ENCODE measurements at places on chromosomes 13 and 19.

DNA sequence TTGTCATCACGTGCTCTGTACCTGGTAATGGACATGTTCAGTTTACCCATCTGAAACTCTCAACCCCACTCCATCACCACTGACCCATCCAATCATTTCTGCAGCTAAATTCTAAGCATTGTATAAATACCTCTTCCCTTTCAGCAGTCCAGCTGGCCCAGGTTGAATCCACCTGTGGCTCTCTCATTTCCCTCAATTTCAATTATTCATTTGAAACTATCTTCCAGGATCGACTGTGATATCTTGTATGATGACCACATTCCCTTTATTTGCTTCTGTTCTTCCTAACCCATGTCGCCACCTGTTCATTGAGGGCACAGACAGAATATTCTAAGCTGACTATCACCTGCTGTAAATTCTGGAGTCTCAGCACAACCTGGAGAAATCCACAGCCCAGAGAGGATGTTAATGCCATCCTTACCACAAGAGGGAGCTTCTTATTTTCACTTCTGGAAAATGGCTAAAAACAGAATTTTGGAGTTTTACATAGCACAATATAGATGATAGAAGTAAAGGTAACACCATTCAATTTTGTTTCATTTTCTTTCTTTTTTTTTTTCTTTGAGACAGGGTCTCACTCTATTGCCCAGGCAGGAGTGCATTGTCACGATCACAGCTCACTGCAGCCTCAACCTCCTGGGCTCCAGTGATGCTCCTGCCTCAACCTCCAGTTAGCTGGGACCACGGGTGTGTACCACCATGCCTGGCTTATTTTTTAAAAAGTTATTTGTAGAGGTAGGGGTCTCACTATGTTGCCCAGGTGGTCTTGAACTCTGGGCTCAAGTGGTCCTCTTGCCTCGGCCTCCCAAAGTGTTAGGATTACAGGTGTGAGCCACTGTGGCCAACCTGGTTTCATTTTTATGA, 38.6 kb downstream of the ZNF823 start:
- DNase-seq, result peak; percentile 1

- DNase-seq, result no peak
Observed at GRCh38 chr19:44884566-44884965, 6.5 kb upstream of the TOMM40 start.

- DNase-seq, result no peak
Observed at GRCh38 chr13:107066355-107066754, 498.4 kb upstream of the ARGLU1 start.

DNA sequence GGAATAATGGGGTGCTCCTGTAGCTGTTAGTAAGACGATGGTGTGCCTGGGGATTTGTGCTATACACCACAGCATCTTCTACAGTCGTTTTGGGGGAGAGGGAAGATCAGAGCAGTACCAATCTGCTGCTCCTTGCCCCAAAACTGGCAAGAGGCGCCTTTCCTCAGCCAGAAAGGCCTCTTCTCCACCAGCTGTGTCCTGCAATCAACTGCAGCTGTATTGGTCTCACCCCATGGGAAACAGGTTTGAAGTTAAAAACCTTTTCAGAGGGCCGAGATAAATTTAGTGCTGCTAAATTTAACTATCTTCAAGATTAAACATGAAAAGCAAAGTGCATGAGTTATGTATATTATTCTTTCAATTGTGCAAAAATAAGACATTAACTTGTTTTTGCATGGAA, 1.2 kb upstream of the RNASEH2B start:
- DNase-seq, result no peak

DNA sequence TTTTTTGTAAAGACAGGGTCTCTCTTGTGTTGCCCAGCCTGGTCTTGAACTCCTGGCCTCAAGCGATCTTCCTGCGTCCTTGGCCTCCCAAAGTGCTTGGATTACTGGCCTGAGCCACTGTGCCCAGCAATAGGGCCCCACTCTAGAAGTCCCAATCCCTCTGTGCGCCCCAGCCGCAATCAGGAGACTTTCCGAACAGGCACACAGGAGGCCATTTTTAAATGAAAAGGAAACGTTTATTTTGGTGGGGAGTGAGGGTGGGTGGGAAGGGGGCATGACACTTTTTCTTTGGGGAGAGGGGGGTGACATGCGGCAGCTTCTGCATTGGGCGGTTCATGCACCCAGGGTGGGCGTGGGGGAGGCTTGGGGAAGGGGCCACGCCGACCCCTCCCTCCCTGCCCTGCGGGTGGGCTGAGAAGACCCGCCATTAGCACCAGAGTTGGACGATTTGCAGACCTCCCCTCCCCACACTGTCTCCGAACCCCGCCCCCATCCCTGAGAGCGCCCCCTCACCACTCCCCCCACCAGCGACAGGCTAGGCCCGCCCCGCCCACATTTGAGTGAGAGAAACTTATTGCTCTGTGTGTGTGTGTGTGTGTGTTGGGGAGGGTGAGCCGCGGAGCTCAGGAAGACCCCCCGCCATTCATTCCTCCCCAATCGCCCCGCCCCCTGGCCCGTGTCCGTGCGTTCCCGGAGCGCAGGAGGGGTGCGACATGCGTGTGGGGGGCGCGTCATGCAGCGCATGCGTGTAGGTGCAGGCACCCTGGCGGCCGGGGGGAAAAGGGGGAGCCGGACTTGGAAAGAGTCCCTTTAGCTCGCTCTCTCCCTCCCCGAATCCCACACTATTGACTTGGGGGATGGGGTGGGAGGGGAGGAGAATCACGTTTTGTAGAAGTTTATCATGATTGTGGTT, 17.2 kb downstream of the KCNC3 start:
- DNase-seq, result no peak

DNA sequence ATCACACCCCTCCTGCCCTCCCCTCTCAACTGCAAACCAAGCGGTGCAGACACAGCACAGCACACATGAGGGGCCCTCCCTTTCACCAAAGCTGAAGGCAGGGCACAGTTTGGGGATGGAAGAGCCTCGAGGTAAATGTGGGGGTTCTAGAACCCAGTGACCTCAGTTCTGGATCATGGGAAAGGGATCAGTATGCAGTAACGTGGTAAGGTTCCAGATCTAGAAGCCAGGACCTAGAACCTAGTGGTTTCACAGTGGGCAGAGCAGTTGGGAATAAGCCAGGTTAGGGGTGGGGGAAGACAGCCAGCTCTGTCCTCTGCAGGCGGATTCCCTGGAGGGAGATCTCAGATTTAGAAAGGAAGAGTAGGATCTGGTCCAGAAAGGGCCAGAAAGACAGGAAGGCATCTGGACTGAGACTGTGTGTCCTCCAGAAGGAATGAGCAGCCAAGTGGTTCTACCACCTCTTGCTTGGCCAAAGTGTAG, 3.1 kb downstream of the FTL start:
- no peak for DNase-seq

GRCh38 chr19:1730157-1730556, 23.1 kb upstream of the ONECUT3 start:
- no peak for DNase-seq

DNA sequence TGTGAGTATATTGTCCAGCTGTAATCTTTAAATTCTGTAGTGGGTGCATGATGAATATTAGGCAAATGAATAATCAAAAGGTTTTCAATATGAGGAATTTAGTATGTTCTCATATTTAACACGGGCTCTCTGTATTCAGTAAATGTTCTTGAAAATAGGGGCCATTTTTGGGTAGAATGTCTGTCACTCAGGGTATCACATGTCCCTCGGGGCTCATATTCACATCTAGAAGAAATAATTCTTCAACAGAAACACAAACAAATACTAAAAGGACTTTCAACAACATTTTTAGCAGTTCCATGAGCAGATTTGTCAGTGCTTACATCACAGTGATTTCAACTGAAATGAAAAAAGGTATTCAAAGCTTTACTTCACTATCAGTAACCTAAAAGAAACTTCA, 1388.4 kb upstream of the MIR17HG start:
- no peak for DNase-seq

GRCh38 chr19:40283414-40284250, 1.5 kb downstream of the AKT2 start:
- DNase-seq, result no peak

GRCh38 chr13:30334663-30335386, 27.5 kb upstream of the KATNAL1 start:
- peak; percentile 4 for DNase-seq

GRCh38 chr13:27034678-27035111, 136.9 kb downstream of the USP12 start:
- no peak for DNase-seq

DNA sequence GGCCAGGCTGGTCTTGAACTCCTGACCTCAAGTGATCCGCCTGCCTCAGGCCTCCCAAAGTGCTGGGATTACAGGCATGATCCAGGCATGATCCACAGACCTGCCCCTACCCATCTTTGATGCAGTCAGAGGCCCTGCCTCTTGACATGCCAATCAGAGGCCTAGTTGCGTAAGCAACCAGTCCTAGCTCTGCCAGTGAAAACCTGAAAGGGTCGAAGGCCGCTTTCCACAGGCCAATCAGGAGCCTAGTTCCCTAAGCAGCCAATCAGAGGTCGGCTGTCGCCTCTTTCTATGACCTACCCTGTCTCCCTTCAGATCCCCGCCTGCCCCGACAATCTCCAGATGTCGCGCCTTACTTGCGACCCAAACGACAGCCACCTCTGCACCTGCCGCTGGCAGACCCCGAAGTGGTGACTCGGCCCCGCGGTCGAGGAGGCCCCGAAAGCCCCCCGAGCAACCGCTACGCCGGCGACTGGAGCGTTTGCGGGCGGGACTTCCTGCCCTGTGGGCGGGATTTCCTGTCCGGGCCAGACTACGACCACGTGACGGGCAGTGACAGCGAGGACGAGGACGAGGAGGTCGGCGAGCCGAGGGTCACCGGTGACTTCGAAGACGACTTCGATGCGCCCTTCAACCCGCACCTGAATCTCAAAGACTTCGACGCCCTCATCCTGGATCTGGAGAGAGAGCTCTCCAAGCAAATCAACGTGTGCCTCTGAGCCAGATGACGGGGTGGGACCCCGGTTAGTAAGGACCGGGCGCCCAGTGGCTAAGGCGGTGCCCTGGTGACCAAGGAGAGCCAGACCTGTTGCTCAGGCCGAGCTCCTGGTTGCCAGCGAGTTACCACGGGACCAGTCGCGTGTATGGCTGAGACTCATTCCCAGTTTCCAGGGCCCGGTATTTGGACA, 6.3 kb downstream of the SYDE1 start:
- no peak for DNase-seq

DNA sequence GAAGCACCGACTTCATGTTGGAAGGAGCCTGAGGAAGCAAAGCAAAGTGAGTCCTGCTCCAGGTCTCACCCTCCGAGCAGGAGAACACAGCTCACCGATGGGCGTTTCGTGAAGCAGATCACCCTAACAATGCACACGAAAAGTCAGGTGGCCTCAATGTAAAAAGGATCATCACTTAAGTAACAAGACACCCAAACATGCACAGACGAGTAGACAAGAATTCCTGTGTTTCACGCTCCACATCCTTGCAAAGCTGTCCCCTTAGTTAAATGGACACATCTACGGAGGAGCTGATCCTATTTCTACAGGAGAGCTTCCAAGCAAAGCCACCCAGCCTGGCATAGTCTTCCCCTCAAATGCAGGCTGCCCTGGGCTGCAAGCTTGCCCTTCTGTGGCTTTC, 66.2 kb downstream of the SLC15A1 start:
- no peak for DNase-seq

DNA sequence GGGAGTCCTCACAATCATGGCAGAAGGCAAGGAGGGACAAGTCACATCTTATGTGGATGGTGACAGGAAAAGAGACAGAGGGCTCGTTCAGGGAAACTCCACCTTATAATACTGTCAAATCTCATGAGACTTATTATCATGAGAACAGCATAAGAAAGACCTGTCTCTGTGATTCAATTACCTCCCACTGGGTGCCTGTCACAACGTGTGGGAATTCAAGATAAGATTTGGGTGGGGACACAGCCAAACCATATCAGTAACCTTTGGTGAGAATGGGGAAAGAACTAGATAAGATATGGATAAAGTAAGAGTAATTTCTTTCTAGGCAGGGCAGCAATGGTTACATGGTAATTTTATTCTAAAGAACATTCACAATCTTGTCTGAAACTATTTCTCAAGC, 344.9 kb upstream of the KLF12 start:
- DNase-seq, result no peak

- no peak for DNase-seq
Observed at GRCh38 chr19:19179548-19180441, 9.7 kb upstream of the MEF2B start.

GRCh38 chr13:69872321-69873047, 235.1 kb upstream of the ATXN8OS start:
- no peak for DNase-seq

- DNase-seq, result no peak
Observed at GRCh38 chr19:15989889-15990288, 41.1 kb downstream of the OR10H4 start.

- no peak for DNase-seq
Observed at GRCh38 chr19:55495646-55496349, 7.6 kb downstream of the SSC5D start.

GRCh38 chr13:19737844-19738557, 44.7 kb downstream of the PSPC1 start:
- no peak for DNase-seq

GRCh38 chr13:80881495-80881894, 540.6 kb upstream of the SPRY2 start:
- no peak for DNase-seq

DNA sequence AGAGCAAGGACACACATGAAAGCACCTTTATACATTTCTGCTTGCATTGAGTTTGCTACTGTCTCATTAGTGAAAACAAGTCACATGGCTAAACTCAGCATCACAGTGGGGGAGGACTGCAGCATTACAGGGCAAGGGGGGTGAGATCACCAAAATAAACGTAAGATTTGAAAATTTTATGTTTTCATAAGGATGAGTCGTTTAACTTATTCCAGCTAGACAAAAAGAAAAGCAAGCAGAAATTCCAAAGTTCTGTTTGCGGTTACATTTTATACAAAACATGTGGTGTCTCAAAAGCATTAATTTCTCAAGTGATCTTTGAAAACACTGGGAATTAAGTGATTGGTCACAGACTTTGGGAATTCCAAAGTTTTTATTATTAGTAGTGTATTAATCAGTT, 261.4 kb upstream of the RXFP2 start:
- DNase-seq, result no peak

- DNase-seq, result peak; percentile 96
Observed at GRCh38 chr13:112895521-112896465, 73.2 kb upstream of the MCF2L start.

DNA sequence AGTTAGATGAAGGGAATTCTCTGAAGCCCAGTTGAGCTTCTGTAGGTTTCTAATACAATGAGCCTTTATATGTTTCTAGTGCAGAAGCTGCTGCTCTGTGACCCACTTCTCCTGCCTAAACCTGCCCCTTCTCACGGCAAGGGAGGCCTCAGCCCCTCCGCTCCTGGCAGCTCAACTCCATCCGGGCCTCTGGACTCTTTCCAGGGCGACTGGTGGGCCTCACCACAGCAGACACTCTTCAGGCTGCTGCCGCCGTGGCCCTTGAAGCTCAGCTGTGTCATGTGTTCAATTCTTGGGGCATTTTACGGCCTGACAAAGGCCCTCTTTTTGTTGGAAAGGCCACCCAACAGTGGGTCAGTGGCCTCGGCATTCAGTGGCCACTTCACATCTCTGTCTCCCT, 10.0 kb upstream of the C19orf33 start:
- no peak for DNase-seq

- DNase-seq, result no peak
Observed at GRCh38 chr19:38557205-38557799, 60.5 kb downstream of the MAP4K1 start.

All from NCI-H1092 treated with DMSO at 0.1 percent for 48 hours (cell line).